DMS79 treated with DMSO at 0.1 percent for 48 hours (cell line): ENCODE measurements at places on chromosomes 3 and 15.

DNA sequence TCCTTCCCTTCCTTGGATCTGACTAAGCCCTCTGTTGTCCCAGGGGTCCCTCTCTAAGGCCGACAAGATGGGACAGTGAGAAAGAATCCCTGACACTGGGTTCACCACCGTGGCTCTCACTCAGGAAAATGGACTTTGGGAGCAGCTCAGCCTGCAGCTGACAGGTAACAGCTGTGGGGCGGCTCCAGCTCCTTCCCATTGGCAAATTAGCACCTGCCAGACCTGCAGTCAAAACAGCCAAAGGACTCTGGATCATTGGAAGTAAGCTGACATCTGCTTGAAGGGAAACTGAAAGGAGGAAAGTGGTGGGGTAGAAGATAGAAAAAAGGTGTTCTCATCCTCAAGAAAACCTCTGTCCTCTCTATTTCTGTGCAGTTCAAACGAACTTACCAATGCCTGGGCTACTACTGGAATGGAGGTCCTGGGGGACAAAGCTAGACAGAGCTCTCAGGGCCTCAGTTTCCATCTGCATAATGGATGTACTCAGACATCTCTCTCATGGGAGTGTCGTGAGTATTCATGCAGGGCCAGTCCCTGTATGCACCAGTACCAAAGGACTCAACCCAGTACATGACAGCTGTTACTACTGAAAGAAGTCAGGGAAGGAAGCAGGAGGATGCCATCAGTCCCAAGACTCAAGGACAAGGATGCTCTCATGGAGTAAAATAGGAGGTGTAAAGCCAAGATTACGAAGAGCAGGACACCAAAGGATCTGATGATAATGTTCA, 53.6 kb upstream of the DCLK3 start:
- DNase-seq = no peak

- no peak for DNase-seq
Measured at GRCh38 chr3:185756477-185756876, 68.4 kb downstream of the IGF2BP2 start.

GRCh38 chr15:39886418-39886817, 33.6 kb downstream of the GPR176 start:
- no peak for DNase-seq

DNA sequence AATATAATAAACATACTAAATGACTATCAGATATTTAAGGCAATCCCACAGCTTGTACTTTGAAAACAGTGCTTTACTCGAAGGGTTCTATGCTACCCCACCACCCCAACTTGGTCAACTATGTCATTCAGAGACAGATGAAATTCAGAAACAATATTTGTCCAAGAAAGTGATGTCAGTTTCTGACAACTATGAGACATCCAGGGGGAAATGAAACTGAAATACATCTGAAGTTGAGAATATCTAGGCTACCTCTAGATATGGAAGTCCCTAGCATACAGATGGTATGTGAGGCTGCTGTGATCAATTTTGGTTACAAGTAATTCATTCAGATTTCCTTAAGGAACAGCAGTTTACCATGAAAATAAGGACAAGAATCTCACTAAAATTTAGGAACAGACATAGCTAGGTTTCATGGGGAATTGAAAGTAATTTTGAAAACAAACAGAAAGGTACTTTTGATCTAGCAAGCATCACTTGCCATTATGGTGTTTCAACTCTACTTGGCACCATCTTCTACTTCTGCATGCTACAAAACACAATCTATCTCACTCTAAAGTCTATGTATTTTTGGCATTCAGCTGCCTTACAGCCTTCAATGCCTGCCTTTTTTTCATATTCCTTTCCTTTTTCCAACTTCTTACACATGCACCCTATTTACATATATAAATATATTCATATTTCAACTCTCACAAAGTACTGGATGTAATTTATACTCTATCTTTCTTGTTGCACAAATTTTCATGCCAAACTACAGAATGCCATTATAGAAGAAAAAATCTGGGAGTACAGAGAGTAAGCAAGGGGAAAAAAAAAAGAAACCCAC, 21.7 kb downstream of the ATG3 start:
- DNase-seq = no peak

- peak; percentile 78 for DNase-seq
Measured at GRCh38 chr3:193827040-193827669, 234.1 kb downstream of the OPA1 start.

DNA sequence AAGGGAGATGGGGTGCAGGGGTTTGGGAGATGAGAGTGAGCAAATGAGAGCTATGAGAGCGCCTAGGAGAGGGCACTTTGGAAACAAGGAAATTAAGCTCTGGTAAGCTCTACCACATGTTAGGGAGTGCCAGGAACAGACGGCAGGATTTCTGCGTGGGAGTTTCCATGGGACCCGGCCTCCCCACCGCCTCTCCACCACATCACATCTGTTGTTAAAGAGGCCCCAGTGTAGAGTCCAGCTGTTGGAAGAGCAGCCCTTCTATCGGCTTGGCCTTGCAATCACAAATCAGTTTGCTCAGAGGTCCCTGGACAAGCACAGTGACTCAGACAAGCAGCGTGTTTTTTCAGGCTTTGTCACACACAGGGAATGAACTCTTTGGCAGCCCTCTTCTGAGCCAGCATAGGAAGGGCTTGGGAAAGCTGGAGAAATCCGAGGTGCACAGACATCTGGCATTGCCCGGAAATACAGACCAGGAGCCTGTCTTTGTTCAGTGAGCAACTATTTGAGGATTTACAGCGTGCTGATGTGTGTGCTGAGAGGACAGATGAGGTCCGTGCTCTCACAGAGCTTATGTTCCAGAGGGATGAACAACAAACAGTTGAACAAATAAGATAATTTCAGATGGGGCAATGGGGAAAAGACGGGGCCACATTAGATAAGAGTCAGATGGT, 370.6 kb upstream of the PROK2 start:
- no peak for DNase-seq

GRCh38 chr15:41506796-41507341, 6.8 kb downstream of the LTK start:
- no peak for DNase-seq

GRCh38 chr15:79257454-79257853, 25.1 kb upstream of the ANKRD34C start:
- DNase-seq = no peak

DNA sequence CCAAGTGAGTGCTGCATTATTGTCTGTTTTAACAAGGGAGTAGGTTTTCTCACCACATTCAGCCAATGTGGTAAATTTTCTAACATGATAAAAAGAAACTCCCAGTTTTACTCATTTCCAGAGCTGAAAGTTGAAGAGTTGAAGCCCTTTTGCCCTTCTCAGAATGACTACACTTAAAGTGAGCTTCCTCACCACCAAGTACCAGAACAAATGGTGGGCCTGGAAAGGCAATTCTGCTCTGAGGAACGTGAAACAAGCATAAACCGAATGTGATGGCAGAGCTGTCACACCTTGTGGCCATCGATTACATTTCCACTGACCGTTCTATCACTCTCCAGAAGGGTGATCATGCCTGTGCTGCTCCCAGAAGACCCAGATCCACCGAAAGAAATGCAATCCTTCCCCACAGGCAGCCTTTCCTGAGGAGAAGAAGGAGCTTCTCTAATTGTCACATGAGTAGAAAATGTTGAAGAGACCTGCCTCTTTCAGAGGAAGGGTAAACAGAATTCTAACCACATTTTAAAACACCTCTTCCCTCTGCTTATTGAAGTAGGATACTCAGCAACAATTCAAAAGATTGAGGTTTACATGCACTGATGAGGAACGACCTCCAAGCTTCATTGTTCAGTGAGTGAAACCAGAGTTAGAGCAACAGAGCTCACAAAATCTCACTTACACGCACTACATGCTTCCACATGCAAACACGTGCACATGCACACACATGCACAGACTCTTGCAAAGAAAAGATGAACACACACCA, 21.4 kb upstream of the CCR9 start:
- DNase-seq = peak; percentile 27
